ENCODE measurements at places on chromosomes 1 and 21. TPM values are rescaled to one million over a fixed set of nuclear protein-coding genes. Genes with fewer than 3 reads are reported as not detected.

- DNase-seq: no peak
Measured at GRCh38 chr1:2506007-2506860, 20.2 kb downstream of the PANK4 start.

GRCh38 chr1:193850745-193851144 is 664.3 kb upstream of the B3GALT2 start:
- no peak for DNase-seq

DNA sequence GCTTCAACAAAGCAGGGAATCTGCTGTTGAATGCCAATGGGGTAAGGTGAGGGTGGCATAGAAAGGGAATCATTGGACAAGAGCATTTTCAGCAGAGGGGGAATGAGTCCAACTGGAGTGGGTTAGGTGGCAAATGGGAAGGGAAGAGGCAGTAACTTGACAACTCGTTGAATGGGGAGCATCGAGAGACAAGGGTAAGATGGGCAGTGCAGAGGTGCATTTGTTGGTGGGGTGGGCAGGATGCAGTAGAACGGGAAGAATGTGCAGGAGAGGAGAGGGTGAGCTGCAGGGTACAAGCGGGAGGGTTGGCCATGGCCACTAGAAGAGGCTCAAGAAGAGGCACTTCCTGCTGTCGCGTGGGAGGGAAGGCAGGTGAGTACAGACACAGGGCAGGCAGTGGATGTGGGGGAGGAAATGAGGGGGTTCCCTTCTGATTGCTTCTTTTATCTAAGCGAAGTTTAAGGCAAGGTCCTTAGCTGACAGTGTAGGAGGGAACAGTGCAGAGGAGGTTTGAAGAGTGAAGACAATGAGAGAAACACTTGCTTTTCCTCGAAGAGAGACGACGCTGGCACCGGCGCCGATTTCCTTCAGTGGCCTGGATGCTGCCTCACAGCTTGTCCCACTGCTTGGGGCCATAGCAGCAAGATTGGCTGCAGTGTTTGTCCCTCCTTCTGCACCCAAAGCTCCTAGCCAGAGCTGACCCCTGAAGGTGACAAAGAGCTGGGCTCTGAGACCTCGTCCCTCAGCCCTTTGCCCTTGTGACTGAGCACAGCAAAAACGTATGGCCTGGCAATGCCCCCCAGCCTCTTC is 3.2 kb upstream of the IKBKE start:
- DNase-seq: no peak

GRCh38 chr1:64864018-64864940 is 102.1 kb downstream of the JAK1 start:
- no peak for DNase-seq

DNA sequence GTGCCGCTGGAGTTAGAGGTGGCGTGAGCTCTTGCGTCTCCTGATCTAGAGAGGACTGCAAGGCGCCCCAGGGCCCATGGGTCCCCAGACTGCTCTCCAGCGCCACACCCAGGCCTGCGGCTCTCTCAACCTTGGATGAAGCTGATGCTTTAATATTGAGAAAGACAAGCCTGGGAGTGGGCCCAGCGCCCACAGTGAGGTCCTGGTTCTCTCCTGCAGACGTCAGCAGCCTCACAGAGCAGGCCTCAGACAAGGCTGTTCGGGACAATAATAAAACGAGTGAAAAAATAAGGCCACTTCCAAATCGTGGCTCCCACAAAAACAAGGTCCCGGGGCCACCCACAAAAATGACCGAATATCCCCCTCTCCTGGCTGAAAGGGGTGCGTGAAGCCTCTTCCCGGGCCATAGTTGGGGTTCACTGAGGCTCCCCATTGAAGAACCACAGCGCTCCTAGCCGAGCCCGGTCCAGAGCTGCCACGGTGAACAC is 6.0 kb upstream of the DNMT3L start:
- no peak for DNase-seq

DNA sequence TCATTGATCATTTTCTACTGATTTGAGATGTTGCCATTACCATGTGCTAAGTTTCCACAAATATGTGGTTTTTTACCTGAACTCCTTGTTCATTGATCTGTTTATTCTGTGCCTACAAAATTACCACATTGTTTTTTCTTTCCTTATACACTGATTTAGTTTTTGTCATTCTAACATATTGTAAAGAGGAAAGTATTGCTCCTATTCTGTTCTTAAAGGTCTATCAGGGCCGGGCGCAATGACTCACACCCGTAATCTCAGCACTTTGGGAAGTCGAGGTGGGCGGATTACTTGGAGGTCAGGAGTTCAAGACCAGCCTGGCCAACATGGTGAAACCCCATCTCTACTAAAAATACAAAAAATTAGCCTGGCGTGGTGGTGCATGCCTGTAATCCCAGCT is 75.1 kb downstream of the CAMTA1 start:
- no peak for DNase-seq

DNA sequence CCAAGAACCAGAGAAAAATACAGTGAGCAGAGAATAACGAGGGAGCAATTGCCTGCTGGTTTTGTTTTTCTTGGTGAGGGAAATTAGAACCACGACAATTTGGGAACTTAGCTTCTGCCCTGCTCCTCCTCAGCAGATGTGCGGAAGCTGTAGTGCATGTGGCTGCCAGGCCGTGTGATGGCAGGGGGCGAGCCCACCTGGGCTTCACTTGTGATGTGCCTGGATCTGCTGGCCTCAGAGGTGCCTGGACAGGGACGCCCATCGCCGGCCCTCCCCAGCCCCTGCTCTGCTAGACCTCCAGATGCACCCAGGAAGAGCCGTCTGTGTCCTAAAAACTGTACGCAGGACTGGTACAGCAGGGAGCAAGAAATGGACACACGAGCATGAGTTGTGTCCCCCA is 28.5 kb upstream of the C1orf174 start:
- DNase-seq: no peak

- no peak for DNase-seq
Measured at GRCh38 chr21:39366563-39366962, 17.7 kb upstream of the HMGN1 start.

GRCh38 chr1:186557147-186557777 is 96.3 kb upstream of the PDC start:
- DNase-seq: no peak

GRCh38 chr1:160702100-160702499 is 9.5 kb downstream of the CD48 start:
- DNase-seq: no peak

DNA sequence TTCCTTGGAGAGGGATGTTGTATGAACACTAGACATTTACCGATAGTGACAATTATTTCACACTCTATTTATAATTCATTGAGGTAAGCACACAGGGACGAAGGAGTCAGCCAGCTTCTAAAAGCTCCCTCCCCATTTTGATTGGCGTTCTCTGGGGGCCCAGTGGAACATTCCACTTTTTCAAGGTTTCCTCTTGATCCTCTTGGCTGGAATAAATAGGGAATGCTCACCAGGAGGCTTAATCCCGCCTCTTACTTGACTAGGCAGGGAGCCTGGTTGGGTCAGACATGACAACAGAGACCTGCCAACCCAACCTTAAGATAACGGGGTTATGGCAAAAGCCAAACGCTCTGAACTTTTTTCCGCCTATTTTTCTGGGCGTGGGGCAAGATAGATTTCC is 974 bp downstream of the ACTN2 start:
- DNase-seq: no peak

GRCh38 chr1:117897551-117897950 is 31.9 kb downstream of the GDAP2 start:
- DNase-seq: no peak

GRCh38 chr1:7628273-7628672 is 142.8 kb upstream of the VAMP3 start:
- no peak for DNase-seq

GRCh38 chr1:27154469-27154990 is 395 bp downstream of the SLC9A1 start:
- DNase-seq: no peak

DNA sequence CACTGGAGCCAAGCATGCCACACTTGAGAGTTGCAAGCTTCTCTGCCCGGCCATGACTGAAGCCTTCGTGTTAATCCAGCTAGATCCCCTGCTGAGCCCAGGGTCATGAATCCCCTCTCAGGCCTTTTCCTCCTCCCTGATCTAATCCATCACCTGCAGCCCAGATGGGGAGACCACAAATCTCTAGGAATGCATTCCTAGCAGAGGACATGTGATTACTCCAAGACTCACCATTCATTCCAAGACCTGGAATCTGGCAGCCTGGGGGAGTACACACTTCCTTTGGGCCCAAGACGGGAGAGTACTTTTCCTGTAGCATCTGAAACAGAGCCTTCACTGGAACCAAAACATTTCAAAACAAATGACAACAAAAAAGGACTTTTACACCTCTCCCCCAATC is 269.3 kb upstream of the NFIA start:
- DNase-seq: no peak

DNA sequence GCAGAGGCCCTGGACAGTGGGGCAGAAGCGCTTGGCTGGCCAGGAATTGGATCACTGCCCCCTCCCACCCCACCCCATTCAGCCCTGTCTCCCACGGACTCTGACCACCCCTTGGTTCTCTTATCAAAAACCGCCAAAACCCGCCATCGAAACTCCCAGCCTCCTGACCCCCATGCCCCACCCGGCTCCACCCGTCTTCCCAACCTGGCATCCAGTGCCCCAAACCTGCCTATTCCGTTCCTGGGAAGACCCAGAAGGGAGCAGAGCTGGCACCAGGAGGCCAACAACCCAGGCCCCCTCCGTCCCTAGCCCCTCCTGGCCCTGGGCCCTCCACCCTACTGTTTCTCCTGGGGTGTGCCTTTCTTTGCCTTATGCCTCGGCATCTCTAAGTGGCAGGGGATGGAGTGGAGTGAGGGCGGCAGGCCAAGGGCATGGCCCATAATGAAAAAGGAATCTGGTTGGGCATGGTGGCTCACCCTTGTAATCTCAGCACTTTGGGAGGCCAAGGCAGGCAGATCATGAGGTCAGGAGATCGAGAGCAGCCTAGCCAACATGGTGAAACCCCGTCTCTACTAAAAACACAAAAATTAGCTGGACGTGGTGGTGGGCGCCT is 16.5 kb upstream of the EPHA2 start:
- DNase-seq: no peak

- no peak for DNase-seq
Measured at GRCh38 chr1:45543581-45544417, 6.8 kb upstream of the AKR1A1 start.

Gene NTRK1
- 0.21 TPM for total RNA-seq

Gene KRTAP19-3
- not detected for total RNA-seq

Gene SMPDL3B
- total RNA-seq: 1.5 TPM

Gene PPFIA4
- total RNA-seq: 1.9 TPM

Gene RHOU
- 9.2 TPM for total RNA-seq

Gene CALML6
- total RNA-seq: 1.5 TPM

Gene GRHL3
- total RNA-seq: 16.7 TPM

Gene CYP2J2
- not detected for total RNA-seq

Gene CD1E
- not detected for total RNA-seq

Gene RAB3B
- 1.2 TPM for total RNA-seq

Gene RPE65
- not detected for total RNA-seq
